ENCODE measurements at places on chromosomes 12 and 14.

GRCh38 chr14:24159777-24160498, 1.1 kb upstream of the IRF9 start:
- DNase-seq: no peak

GRCh38 chr12:112590281-112590680, 171.5 kb downstream of the PTPN11 start:
- DNase-seq: no peak

DNA sequence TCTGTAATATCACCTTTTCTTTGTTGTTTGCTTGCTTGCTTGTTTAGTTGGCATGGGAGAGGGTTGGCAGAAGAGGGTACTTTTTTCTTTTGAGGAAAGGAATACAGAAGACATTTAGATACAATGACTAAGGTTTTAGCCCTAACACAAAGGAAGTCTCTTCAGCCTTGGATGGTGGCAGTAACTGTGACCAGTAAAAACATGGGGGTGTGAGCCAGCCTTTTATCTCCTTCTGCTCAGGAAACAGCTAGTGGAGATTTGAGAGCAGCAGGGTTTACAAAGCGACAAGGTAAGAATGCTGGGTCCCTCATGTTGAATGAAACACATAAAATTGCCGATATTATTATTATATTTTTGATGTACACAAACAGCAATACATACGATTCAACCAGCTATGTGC, 40.4 kb downstream of the SLC8A3 start:
- no peak for DNase-seq

GRCh38 chr14:92486881-92487280, 26.7 kb upstream of the RIN3 start:
- DNase-seq: no peak

DNA sequence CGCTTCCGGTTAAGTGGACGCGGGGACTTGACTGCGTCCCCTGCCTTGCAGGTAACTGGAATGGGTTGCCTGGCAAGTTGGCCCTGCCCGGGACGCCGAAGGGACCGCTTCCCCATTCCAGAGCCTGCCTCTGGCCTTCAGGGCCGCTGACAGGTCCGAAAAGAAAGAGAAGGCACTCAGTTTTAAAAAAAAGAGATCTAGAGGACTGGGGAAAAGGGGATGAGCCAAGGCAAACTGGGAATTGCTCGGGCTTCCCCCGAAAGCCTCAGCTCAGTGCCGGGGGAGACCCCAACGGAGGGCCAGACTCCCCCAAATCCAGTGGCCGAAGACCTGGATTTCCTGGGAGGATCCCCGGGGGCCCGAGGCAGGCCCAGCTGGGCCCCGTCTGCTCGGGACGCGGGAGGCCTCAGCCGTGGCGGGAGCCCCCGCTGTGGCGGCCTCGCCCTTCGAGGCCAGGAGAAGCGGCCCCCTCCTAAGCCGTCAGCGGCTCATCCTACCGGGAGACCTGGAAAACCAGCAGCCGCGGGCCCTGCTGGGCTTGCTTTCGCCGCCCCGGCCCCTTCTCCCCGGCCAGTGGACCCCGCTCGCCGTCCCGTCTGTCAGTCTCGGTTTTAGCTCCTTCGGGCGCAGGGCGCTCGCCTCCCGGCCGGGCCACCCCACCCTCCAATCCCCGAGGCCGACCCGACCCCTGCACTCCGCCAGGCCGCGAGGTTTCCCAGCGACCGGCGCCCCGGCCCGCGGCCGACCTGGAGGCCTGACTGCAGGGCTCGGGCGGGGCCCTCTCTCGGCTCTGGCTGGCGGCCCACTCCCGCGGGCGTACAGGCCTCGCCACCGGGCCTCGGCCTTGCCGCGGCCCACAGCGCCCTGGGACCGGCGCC, 12.5 kb downstream of the OTX2 start:
- DNase-seq: no peak

DNA sequence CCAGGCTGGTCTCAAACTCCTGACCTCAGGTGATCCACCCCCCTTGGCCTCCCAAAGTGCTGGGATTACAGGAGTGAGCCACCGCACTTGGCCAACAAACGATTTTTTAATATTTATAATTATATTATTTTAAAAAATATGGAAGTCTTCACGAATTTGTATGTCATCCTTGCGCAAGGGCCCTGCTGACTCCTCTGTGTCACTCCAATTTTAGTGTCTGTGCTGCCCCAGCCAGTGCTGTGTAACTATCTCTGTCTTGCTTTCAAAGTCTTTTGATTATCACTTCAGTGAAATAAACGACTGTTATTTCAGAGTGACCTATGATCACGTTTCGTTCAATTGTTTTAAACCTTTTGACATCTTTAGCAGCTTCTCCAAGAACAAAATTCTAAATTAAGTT, 13.1 kb upstream of the MMP17 start:
- no peak for DNase-seq

- no peak for DNase-seq
These were observed 139.3 kb downstream of the GLT1D1 start for GRCh38 chr12:128992550-128992949.

DNA sequence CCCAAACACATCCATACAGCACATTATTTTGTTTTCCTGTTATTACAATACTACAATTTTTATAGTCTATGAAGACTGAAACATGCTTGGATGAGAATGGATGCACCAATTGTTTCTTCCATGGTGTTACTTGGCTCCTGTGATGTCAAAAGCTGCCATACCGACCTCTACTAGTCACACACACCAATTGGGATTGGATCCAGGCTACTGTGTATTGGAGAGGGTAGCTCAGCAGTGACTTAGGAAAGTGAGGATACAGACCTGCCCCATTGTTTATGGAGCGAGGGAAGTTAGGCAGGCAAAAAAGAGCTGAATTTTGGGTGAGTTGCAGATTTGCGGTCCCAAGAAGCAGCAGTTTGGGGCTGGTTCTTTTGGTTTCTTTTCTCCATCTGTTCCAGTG, 30.8 kb upstream of the AKAP6 start:
- DNase-seq: no peak

DNA sequence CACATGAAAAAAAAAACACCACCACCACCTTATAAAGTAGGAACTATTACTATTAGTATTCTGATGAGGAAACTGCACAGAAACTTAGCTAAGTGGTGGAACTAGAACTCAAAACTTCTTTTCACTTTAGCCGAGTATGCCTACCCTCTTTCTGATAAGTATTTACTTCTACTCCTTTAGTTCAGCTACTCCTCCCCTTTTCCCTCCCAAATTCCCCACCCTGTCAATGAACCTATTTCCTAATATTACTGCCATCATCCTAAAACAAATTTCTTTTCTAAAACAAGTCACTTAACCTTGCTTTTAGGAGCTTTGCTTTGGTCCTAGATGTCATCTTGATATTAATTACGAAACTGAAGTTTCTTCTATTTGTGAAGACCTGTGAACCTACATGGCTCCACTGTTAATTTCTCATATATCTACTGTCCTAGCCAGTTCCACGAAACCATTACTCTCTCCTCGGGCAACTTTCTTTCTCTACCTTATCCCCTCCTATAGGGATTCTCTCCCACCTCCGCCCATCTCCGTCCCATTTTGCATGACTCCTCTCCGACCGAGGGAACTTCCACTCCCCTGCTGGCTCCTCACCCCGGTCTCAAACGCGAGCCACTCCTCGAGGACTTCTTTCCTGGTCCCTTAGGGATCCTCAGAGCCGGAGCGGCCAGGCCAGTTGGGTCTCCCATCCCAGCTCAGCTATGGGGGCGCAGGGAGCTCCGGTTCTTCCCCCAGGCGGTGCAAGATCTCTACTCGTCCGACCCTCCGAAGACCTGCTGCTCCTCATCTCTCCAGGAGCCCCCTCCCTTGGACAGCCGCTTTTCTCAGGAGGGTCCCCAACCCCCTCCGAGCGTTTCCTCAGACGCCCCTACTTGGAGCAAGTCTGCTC, 1.1 kb downstream of the NUMB start:
- DNase-seq: peak; percentile 5

GRCh38 chr12:116838365-116838764, 42.9 kb downstream of the HRK start:
- no peak for DNase-seq

DNA sequence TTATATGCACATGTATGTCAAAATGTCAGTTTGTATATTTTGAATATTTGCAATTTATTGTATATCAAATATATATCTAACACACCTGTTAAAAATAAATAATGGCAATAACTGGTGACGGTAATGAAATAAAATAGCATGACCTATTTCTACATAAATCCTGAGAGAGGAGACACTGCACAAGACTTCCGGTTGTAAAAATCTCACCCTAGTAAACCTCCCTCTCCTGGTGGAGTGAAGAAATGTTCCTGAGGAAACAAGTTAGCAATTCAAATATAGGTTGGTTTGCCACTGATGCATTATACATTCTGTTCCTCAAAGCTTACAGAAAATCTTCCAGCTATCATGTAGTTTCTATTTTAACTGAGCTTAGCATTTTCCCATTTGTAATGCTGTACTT, 166.1 kb upstream of the SYT10 start:
- no peak for DNase-seq

GRCh38 chr12:115866909-115867525, 410.5 kb downstream of the MED13L start:
- no peak for DNase-seq

DNA sequence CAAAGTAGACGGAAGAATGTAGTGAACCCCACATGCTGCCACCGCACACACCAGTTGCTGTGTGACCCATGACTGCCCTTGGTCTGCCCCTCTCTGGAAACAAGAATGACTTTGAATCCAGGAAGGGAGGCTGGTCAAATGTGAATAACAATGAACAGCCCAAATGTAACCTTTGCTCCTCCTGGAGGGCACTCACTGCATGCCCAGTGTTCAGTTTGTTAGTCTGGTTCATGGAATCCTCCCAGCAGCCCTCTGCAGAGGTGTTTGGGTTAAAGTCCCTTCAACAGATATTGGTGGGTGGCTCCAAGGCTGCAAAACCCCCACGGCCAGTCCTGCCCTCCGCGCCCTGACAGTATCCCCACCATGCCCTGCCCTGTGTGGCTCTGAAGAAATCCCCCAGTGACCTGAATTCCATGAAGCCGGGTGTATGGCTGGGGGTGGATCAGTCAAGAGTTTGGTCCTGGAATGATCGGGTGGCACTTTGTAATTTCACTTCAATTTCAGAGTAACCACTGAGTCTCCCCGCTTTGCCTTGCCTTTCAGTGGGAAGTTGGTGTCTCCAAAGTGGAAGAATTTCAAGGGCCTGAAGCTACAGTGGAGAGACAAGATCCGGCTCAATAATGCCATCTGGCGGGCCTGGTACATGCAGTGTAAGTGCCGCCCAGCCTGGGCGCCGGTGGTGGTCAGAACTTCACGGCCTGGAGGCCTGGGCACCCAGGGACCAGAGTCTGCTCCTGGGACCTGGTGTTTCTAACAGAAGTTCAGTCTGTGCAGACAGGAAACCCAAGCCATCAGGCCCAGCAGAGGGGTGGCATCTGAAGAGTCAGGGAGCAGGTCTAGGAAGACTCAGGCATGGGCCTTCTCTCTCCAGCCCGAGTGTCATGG, 47.1 kb downstream of the IL31 start:
- no peak for DNase-seq

- DNase-seq: no peak
These were observed 6.9 kb downstream of the RTRAF start for GRCh38 chr14:51996148-51996746.

- no peak for DNase-seq
These were observed 45.5 kb downstream of the EML1 start for GRCh38 chr14:99838639-99839134.

- no peak for DNase-seq
These were observed 163.1 kb downstream of the CALM1 start for GRCh38 chr14:90559811-90560492.

GRCh38 chr12:121990114-121990647, 31.5 kb upstream of the BCL7A start:
- no peak for DNase-seq

- no peak for DNase-seq
These were observed 77.1 kb upstream of the PLXNC1 start for GRCh38 chr12:94071258-94071657.

DNA sequence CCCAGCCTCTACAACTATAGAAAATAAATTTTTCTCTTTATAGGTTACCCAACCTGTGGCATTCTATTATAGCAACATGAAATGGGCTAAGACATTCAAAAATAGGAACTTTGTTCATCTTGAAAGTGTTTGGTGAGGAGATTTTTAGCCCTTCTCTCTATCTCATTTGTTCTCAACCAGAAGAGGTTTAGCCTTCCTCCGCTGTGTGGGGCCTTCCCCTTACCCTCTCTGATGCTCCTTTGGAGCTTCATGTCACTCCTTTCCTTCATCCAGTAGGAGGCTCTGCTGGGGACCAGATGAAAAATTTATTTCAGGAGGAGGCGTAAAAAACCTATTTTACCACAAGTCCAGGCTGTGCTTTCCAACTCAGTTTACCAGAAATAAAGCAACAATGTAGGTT, 94.1 kb downstream of the RTN1 start:
- no peak for DNase-seq

GRCh38 chr12:69884386-69884785, 59.4 kb downstream of the MYRFL start:
- DNase-seq: no peak

- peak; percentile 12 for DNase-seq
These were observed 49.9 kb upstream of the OR4E1 start for GRCh38 chr14:21723431-21724045.

GRCh38 chr14:63773504-63773903, 45.6 kb upstream of the SGPP1 start:
- no peak for DNase-seq

- no peak for DNase-seq
These were observed 52.4 kb upstream of the CAPRIN2 start for GRCh38 chr12:30806989-30807694.

DNA sequence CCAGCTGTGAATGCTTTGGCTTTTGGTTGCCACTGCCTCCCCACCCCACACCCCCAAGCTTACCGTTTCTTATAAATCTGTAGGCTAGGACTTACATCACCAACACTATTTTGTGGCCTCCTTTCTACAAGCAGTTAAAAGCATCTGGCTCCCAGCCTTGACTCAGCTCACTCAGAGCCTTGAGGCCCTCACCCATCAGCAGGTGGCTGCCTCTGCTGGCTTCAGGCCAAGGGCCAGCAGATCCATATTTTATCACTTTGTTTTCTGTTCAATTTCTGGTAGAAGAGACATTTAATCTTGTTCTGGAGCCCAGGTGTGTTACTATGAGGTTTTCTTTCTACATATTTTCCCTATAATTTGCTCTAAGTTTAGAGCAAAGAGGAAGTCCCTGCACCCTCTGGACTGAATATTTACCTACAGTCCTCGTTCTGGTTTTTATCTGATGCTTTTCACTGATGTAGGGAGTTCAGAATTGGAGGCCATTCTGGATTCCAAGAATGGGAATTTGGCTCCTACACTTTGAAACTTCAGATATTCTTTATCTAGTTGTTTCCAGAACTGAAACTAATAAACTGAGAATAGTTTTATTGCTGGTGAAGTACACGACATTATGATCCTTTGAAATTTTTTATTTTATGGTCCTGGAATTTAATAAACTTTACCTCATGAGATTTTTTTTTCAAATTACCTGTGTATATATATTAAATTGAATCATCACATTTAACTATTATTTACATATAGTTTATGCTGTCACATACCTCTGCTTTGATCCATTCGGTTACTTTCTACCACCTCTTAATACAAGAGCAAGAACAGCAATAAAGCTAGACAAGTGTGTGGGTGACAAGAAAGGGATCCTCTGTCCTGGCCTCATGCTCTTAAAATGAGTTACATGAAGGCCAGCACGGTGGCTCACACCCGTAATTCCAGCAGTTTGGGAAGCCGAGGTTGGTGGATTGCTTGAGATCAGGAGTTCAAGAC, 22.2 kb downstream of the PLBD1 start:
- DNase-seq: no peak

Measured in stimulated activated CD4-positive, alpha-beta T cell treated with anti-CD3 and anti-CD28 coated beads, Interleukin-15, amount 100 ng/mL, for 1 hour (primary cell).